ENCODE measurements at places on chromosomes 11 and 22. TPM values are rescaled to one million over a fixed set of nuclear protein-coding genes. Genes with fewer than 3 reads are reported as not detected.

MS4A4E gene
- not detected for total RNA-seq

OR6T1 gene
- total RNA-seq: not detected

MEI1 gene
- 3.7 TPM for total RNA-seq

KCNQ1 gene
- under 0.01 TPM for total RNA-seq

NXPE1 gene
- total RNA-seq: not detected

C1QTNF4 gene
- not detected for total RNA-seq

TUB gene
- total RNA-seq: 1.4 TPM

SPA17 gene
- 3.5 TPM for total RNA-seq
